SHP77 (cell line): ENCODE measurements at places on chromosomes 11 and 22.

DNA sequence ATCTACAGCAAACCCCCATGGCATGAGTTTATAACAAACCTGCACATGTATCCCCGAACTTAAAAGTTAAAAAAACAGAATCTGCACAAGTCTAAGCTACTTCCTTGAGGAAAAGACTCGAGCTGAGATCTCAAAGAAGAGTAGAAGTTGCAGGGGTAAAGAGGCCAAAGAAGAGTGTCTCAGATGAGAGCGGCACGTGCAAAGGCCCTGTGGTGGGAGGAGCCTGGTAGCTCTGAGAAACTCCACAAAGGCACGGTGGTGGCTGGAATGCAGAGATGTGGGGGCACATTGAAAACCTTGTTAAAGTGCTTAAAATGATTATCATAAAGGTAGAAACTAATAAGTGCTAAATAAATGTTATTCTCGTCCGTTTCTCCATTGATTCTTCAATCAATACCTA is 103.2 kb upstream of the GRK3 start:
- no peak for DNase-seq

- no peak for DNase-seq
These were observed 10.5 kb upstream of the USP28 start for GRCh38 chr11:113885897-113886296.

DNA sequence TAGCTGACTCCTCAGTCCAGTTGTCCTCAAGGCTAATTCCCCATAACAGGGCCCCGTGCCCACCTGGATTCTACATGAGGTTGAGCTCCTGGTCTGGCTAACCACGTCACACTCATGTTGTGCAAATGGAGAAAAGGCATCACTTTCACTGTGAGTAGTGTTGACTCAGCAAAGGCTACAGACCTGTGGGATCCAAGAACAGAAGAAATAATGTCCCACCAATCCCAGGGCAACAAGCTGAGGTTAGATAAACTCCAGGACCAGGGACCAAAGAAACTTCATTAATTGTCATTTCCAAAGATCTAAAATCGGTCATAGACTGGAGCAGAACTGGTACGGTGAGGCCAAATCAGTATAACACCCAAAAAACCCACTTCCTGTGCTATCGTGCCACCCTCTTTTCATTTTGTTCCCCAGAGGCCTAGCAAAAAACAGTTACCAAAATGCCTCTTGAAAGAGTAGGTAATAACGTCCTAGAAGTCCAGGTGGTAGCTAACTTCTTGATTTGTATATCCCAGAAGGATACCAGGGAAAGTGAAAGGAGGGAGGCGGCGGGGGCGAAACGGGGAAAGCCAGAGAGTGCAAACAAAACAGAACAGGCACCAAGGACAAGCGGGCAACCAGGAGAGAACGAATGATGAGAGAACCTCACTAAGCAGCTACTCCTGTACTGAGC is 1.4 kb downstream of the PCSK7 start:
- DNase-seq, result no peak

GRCh38 chr22:45640291-45640940 is 31.2 kb upstream of the ATXN10 start:
- DNase-seq, result no peak

DNA sequence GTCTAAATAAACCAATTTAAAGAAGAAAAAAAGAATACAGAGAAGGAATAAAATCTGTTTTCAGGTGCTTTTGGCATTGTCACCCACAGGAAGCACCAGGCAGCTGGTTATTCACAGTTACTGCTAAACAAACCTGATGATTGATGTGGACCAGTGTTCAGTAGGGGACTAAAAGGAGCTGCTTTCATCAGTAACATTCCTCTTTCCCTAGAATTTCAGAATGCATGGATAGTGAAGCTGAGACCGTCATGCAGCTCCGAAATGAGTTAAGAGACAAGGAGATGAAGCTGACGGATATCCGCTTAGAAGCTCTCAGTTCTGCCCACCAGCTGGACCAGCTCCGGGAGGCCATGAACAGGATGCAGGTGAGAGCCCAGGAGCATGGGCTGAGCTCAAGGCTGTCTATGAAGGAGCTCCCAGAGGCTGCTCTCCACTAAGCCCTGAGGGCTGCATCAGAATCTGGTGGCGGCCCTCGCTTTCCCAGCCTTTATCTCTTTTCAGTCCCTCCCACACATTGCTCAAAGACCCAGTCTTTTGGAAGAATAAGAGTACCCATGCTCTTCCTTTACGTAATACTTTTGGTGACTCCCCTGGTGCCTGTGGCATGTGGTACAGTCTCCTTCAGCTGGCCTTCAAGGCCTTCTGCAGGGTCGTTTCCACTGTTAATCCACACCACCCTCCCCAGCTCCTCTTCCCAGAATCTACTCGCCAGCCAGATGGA is 69.5 kb downstream of the DBX1 start:
- DNase-seq, result no peak

- DNase-seq, result no peak
These were observed 1.8 kb downstream of the CDC42EP2 start for GRCh38 chr11:65316227-65317024.

DNA sequence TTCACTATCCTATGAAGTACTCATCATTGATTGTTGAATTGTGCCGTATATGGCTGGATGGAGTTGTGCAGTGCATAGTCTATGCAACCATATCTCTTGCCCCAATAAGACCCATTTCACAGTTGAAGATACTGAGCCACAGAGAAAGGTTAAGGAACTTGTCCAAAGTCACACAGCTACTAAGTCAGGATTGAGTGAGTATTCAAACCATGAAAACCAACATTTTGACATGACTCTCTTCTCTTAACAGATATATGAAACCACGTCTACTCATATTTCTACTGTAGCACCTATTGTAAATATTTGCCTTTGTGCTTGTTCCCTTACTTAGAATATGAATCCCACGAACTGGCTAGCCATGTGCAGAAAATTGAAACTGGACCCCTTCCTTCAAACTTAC is 58.1 kb downstream of the MAML2 start:
- DNase-seq, result no peak
